ENCODE measurements at places on chromosomes 12 and 14. TPM values are rescaled to one million over a fixed set of nuclear protein-coding genes. Genes with fewer than 3 reads are reported as not detected.
A peak's percentile ranks its signal among the peaks of the same experiment; 100 is the strongest.

DNA sequence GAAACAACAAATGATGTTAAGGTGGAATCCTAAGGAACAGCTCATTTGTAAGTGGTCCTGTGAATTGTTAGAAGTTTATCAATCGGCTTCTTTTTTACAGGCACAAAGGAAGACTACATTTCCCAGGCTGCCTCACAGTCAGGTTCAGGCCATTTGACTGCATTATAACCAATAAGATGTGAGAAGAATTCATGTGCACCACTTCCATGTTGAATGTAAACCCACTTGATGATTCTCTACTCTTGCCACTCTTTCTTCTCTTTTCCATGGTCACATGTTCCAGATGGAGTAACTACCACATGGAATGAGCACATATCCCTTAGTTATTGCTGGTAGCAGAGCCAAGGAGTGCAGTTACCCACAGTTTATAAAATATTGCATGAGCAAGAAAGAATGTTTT, 67.1 kb upstream of the GZMB start:
- no peak overlapping the region for H3K27ac ChIP-seq
- H3K27me3 ChIP-seq, result no peaks in the 10 kb centered on the region
- no peaks in the 10 kb centered on the region for H3K36me3 ChIP-seq
- DNase-seq, result no peak
- no peak overlapping the region for H3K4me3 ChIP-seq

GRCh38 chr12:31228811-31229792, 96.8 kb downstream of the SINHCAF start:
- H3K36me3 ChIP-seq, result no peaks in the 10 kb centered on the region
- H3K27ac ChIP-seq, result no peak overlapping the region
- peaks cover 3% of the 10 kb centered on the region for H3K27me3 ChIP-seq
- no peaks in the 10 kb centered on the region for H3K4me1 ChIP-seq
- no peak for DNase-seq

DNA sequence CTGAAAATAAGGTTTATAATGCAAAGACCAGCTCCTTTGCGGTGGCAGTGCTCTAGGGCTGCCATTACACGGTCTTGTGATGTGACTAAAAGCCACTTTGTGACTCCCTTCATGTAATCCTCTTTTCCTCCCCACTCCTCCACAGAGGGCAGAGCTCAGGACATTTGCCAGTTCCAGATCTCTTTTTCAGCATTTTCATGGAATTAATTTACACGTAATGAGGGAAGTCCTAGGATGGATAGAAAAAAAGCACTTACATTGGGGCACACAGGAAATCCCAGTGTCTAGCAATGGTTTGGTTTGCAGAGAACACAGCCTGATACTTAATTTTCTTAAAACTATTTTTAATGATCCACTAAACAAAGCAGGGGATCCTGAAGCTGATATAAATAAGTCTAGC, 17.5 kb upstream of the ATF1 start:
- DNase-seq, result no peak
- H3K4me1 ChIP-seq, result no peaks in the 10 kb centered on the region
- no peak overlapping the region for H3K4me3 ChIP-seq
- peaks cover 5% of the 10 kb centered on the region for H3K36me3 ChIP-seq
- H3K27ac ChIP-seq, result no peak overlapping the region
- no peaks in the 10 kb centered on the region for H3K27me3 ChIP-seq

DNA sequence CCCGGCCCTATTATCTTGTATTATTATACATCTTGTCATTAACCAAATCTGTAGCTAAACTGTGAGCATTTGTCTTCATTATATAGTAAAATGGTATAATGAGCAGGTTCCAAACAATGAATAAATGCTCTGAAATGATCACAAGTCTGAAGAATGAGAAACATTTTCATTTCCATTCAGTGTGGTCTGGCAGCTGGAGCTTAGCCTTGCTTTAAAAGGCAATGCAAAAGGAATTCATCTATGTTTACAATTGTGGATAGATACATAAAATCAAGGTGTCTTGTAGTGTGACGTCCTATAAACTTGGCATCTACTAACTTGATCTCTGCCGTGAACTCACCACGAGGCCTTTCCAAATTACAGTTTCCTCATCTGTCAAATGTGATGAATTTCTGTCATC, 168.3 kb downstream of the RMST start:
- no peak for DNase-seq
- H3K27me3 ChIP-seq, result no peaks in the 10 kb centered on the region
- no peaks in the 10 kb centered on the region for H3K36me3 ChIP-seq
- H3K4me1 ChIP-seq, result no peaks in the 10 kb centered on the region
- no peak overlapping the region for H3K27ac ChIP-seq

DNA sequence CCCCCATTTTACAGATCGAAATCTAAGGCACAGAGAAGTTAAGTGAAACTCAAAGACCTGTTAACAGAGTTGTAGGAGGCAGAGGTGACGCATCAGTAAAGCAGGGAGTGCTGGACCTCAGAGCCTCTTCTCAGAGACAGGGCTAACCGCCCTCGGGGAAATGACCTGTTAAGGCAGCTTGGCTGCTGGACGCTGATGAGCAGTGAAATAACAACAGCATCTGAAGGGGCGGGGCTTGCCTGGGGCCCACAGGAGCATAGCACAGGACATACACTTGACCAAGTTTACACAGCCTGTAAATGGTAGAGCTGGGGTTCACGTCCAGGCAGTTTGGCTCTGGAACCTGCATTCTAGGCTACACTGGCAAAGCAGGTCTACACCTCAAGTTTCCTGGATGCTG, 39.3 kb downstream of the LRTM2 start:
- no peak overlapping the region for H3K27ac ChIP-seq
- H3K4me1 ChIP-seq, result no peaks in the 10 kb centered on the region
- DNase-seq, result no peak
- no peaks in the 10 kb centered on the region for H3K36me3 ChIP-seq
- H3K27me3 ChIP-seq, result no peaks in the 10 kb centered on the region

- H3K4me1 ChIP-seq, result peaks cover 7% of the 10 kb centered on the region
- no peak for DNase-seq
- H3K27me3 ChIP-seq, result peaks cover 2% of the 10 kb centered on the region
These were observed 5.5 kb downstream of the SP7 start for GRCh38 chr12:53330671-53331070.

GRCh38 chr14:44494137-44494536, 12.9 kb downstream of the FSCB start:
- no peaks in the 10 kb centered on the region for H3K27me3 ChIP-seq
- no peaks in the 10 kb centered on the region for H3K4me1 ChIP-seq
- no peak overlapping the region for H3K4me3 ChIP-seq
- no peak overlapping the region for H3K27ac ChIP-seq

DNA sequence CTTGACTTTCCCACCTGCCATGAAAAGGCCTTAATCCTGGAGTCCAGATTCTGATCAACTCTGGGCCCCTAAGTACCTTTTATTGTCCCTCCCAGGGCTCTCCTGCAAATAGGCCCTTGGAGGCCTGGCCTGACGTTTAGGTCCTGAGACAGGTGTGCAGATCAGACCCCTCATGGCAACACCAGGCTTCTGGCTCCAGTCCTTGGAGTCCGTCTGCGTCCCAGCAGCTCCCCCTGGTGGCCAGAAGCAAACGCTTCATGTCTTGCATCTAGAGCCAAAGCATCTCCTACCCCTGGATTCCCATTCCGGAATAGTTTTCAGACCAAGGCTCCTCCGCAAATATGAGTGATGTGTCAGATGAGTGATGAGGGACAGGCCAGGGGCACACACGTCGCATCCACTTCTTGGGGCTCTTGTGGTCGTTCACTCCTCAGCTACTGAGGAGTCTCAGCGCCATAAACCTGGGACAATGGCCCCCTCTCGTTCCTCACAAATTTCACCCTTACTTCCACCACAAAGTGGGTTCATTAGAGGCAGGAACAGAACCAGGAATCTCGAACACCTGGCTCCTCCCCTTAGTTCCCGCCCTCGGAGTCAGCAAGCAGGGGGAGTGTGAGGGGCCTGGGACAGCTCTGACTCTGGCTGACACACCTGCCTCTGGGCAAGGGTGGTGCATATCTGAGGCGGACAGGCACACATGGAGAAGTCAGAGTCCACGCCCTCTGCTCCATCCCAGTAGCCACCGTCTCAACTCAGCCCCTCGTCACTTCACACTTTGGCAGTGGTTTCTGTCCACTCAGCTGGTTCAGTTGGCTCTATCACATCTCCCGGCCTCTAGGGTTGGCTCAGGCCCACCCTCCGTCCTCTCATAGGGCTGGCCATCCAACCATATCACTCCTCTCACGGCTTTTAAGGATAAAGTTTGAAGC, 77.9 kb upstream of the PWP1 start:
- no peak overlapping the region for H3K27ac ChIP-seq
- peak; percentile 83 for DNase-seq
- no peaks in the 10 kb centered on the region for H3K36me3 ChIP-seq
- no peak overlapping the region for H3K4me3 ChIP-seq

DNA sequence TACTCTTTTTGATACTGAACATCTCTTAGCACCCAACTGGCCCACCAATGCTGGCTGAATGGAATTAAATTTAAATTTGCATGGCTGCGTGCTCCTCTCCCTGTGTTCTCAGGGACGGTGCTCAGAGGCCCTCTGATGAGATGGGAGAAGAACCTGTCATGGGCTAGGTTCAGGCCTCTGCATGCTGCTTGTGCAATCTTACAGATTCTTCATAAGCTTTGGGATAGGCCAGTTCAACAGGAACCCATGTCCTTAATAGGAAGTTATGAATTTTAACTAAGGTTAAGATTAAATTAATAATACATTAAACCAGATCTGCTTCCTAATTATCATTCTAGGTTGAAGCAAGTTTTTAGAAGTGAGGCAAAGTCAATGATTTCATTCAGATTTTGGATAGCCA, 119.7 kb upstream of the LRIG3 start:
- no peak for DNase-seq
- H3K4me1 ChIP-seq, result no peaks in the 10 kb centered on the region
- no peaks in the 10 kb centered on the region for H3K27me3 ChIP-seq

- H3K27ac ChIP-seq, result peak overlapping the region; percentile 36
- H3K4me3 ChIP-seq, result no peak overlapping the region
- H3K4me1 ChIP-seq, result peaks cover 16% of the 10 kb centered on the region
- H3K36me3 ChIP-seq, result no peaks in the 10 kb centered on the region
These were observed 97.9 kb upstream of the RESF1 start for GRCh38 chr12:31861360-31861759.

DNA sequence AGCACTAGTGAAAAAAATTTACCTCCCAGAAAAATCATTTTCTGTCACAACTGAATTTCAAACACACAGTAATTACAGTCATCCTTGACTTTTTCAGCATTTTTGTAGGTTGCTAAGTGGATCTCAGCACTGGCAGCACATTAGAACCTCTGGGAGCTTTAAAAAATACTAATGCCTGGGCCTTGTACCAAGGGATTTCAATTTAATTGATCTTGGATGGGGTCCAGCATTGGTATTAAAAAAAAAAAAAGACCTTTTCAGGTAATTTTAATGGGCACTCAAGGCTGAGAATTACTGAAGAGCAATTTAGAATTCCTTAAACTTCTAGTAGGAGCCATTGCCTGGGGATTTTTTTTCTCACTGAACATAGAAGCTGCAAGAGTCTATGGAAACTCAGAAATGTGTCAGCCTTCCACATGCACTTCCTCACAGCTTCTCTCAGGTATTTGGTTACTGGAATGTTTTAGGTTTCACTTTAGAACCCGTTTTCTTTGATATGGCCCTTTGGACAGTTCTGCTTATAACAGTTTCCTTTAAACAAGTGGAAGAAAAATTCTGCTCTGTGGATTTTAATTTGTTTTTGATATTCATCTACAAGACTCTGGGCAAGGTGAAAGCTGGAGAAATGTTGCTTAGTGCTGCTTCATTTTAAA, 88.5 kb upstream of the DACT1 start:
- no peaks in the 10 kb centered on the region for H3K36me3 ChIP-seq
- no peak overlapping the region for H3K4me3 ChIP-seq
- no peaks in the 10 kb centered on the region for H3K27me3 ChIP-seq
- no peak for DNase-seq

DNA sequence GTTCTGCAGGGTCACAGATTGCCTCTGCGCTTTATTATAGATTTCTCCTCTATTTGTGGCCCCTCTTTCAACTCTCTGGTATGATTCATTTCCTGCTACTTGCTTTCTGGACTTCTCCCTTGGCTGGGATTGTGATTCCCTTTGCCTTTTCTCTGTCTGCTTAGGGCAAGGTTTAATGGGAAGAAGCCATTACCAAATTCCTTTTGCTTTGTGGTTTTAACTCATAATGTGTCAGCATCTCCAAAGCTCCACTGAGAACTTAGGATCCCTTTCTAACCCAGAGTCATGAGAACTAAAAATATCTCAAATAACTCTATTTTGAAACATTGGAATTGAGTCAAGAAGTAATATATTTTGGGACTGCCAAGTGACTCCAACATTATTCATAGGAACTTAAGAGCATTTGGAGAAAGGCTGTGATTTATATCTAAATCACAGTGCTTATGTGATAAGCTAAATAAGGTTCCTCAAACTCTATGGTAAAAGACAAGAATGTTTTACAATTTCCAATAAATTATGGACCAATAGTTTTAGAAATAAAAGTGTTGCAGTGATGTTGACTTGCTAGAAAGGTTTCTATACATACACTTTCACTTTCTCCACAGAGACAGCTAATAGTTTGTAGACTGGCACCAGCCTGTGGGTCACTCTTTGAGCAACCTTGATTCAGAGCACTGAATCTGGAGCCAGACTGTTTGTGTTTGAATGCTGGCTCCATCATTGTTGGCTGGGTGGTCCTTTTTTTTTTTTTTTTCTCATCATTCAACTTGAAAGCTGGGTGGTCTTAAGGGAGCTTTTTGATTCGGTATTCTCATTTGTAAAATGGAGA, 93.9 kb downstream of the DACT1 start:
- no peaks in the 10 kb centered on the region for H3K27me3 ChIP-seq
- H3K27ac ChIP-seq, result no peak overlapping the region
- H3K36me3 ChIP-seq, result no peaks in the 10 kb centered on the region
- H3K4me1 ChIP-seq, result no peaks in the 10 kb centered on the region
- no peak overlapping the region for H3K4me3 ChIP-seq

DNA sequence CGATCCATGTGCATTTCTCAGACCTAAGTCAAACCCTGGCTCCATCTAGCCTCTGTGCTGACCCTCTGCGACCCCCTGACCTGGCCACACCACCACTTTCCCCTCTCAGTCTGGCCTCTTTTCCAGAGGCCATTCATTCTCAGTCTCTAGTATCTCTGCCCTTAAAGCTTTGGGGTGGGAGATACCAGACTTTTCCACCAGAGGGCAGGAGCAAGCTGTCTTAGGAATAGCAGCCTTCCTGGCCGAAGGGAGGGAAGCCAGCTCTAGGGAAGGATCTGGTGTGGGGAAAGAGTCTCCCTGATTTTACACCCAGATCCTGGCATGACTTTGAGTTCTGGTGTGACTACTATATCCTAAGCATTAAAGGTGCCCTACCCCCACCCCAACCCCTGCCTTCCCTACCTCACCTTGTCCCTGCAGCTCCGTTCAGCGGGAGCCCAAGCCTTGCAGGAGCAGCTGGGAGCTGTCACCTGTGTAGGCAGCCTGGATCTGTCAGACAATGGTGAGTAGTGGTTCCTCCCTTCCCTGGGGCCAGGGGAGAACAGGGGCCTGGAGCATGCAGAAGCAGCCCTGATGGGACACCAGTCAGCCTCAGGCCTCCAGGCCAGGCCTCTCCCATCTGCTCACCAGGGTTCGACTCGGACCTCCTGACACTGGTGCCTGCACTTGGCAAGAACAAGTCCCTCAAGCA, 6.6 kb downstream of the CARMIL3 start:
- H3K27ac ChIP-seq, result no peak overlapping the region
- no peaks in the 10 kb centered on the region for H3K27me3 ChIP-seq
- H3K4me3 ChIP-seq, result no peak overlapping the region

GRCh38 chr12:99119449-99119848, 474.4 kb downstream of the APAF1 start:
- H3K4me1 ChIP-seq, result no peaks in the 10 kb centered on the region
- no peak overlapping the region for H3K4me3 ChIP-seq
- no peak overlapping the region for H3K27ac ChIP-seq
- no peak for DNase-seq
- no peaks in the 10 kb centered on the region for H3K36me3 ChIP-seq

Gene ZNF641
- polyA plus RNA-seq, result 10.3 TPM

Gene TMEM30B
- polyA plus RNA-seq, result 0.09 TPM

Gene MSRB3
- not detected for polyA plus RNA-seq

Gene RNASE1
- 0.25 TPM for polyA plus RNA-seq

Gene TAS2R46
- 0.13 TPM for polyA plus RNA-seq

Gene RIPK3
- polyA plus RNA-seq, result 65.5 TPM

Data from B cell (primary cell).